ENCODE measurements at places on chromosomes 12 and 14. TPM values are rescaled to one million over a fixed set of nuclear protein-coding genes. Genes with fewer than 3 reads are reported as not detected.
A peak's percentile ranks its signal among the peaks of the same experiment; 100 is the strongest.

The SPIC gene
- not detected for total RNA-seq

The HEATR5A gene
- 38.5 TPM for total RNA-seq

DNA sequence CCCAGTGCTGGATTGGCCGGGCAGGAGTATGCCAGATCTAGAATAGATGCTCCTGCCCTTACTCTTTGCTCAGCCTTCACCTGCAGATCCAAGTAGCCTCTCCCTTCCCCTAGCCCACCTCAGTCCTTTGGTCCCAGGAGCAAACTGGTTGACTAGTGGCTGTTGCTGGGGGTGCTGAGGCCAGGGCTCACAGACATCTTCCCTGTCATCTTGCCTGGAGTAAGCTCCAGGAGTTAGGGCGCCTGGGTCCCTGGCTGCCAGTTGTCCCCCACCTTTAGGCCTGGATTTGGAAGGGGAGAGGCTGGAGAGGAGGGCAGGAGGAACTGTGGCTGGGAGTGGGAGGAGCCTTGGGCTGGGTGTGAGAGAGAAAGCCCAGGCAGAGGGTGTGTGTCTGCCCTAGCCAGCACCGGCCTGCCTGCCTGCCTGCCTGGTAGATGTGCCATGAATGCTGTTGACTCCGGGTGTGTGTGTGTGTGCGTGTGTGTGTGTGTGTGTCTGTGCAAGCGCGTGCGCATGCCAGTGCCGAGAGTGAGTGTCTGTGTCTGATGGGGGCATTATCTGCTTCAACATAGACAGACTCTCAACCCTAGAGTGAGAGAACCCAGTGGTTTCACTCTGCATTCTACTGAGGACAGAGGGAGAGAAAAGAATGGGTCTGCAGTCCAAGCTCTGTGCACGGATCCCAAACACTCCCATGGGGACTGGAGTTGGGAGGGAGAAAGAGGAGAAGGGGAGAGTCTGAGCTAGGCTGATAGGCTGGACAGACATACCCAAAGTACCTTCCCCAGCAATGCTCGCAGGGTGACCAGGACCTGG lies 845 bp upstream of the RARG start:
- DNase-seq = peak; percentile 89

DNA sequence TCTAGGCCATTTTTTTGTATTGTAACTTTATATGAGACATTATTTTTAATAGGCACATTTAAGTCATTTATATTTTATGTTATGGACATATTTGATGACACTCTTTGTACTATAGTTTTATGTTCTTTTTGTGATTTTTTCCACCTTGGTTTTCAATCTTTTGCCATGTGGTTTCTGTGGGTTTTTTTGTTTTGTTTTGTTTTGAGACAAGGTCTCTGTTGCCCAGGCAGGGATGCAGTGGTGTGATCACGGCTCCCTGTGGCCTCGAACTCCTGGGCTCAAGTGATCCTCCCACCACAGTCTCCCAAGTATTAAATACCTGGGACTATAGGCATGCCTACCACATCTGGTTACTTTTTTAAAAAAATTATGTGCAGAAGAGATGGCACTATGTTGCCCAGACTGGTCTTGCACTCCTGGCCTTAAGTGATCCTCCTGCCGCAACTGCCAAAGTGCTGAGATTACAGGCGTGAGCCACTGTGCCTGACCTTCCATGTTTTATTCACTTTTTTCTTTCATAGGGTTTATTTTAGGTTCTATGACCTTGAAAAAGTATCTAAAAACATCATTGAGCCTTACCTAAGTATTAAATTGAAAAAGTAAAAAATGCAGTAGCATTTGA lies 16.3 kb downstream of the MSRB3 start:
- no peak for DNase-seq

DNA sequence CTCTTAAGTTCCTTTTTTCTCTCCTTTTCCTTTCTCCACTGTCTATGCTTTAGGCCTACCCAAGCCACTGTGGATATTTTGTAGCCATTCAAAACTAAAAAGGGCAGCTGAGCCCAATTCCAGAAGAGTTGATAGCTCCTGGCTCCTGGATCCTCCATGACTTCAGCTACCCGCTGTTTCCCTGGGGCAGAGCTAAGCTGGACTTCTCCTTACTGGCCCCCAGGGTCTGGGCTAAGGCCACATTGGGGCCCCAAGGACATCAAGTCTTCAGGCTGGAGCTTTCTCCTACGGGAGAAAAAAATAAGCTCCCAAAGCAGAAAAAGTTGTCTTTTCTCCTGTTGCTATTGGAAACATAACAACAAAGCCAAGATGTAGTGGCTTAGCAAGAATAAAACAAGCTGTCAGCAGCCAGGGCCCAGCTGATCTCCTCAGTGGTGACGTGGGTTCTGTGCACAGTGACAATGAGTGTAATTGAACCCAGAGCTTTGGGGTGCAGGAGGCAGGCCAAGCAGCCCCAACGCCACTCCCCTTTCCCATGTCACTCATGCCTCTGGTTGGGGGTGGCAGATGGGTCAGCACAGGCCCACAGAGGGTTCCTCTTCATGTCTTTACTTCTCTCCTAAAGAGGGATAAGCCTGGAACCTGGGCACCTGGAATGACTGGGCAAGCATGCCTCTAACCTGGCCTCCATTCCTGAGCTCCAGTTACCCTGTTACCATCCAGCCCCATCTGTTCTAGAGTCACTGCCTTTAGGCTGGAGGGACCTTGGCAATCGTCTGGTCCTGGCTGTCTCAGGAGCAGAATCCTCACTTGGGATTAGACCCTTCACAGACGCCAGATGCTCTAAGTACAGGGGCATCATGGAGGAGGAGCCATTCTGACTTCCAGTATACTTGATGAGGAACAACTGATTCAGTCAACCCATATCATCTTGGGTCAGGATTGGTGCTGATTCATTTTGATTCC lies 171.2 kb downstream of the ZFP36L1 start:
- DNase-seq = no peak

DNA sequence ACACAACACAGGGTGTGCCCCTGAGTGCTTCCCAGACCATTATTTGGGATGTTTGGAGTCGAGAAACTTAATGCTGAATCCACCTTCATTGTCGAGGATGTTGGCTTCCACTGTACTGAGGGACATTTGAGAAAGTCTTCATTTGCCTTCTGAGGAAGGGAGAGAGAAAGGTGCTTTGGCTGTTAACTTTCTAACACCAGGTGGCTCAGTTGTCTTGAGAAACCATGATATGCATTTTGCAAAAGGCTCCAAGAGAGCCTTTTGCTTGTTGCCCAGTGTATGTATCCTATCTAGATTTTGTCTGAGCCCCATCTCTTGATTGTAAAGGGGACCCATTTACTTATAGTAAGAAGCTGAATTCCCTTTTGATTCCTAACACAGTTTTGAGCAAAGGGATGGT lies 28.6 kb upstream of the NRXN3 start:
- no peak for DNase-seq

- DNase-seq = no peak
Measured at GRCh38 chr12:106982229-106982628, 4.7 kb downstream of the MTERF2 start.

GRCh38 chr14:57854571-57854970 lies 11.3 kb downstream of the SLC35F4 start:
- DNase-seq = no peak

The KRT7 gene
- total RNA-seq = 2,511 TPM

DNA sequence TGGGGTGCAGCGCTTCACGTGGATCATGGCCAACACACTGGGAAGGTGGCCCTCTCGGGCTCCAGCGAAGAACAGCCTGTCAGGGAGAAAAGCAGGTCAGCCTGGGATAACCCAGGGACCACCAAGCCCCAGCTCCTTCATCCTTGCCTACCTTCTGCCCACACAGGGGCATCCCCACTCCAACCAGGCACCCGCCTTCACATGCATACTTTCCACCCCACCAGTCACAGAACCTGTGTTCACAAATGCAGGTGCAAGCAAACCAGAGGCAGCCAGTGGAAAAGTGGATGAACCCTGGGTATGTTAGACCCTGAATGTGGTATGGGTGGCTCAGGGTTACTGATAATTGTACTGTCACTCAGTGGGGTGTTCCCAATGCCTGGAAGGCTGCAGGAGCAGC lies 12.4 kb upstream of the CEBPE start:
- DNase-seq = no peak

The PRB2 gene
- total RNA-seq = not detected

GRCh38 chr14:53103636-53104340 lies 49.3 kb downstream of the DDHD1 start:
- no peak for DNase-seq

GRCh38 chr14:76975051-76975450 lies 53.5 kb downstream of the IRF2BPL start:
- DNase-seq = no peak

Measured in ureter (tissue), 1 donor.